ENCODE measurements at places on chromosomes 12 and 14. TPM values are rescaled to one million over a fixed set of nuclear protein-coding genes. Genes with fewer than 3 reads are reported as not detected.
A peak's percentile ranks its signal among the peaks of the same experiment; 100 is the strongest.

DNA sequence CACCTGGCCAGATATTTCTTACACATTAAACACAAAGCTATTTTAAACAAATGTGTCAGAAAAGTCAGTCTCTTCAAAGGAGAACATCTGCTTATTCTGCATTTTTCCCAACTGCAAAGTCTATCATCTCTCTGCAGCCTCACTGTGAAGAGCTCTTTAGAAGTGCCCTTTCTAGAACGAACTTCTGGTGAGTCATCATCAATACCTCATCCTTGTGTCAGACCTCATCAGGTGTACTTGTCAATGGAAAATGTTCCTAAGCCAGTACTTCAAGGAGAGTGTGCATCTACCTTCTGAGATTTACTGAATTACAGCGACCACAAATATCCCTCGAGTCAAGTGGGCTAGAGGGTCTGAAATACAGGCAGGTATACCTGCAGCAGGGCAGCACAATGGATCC, 457.3 kb downstream of the LRIG3 start:
- no peak for DNase-seq

GRCh38 chr12:57242691-57243454, 8.1 kb downstream of the STAC3 start:
- DNase-seq, result peak; percentile 58

NTN4 gene
- polyA plus RNA-seq, result 4.2 TPM

DNA sequence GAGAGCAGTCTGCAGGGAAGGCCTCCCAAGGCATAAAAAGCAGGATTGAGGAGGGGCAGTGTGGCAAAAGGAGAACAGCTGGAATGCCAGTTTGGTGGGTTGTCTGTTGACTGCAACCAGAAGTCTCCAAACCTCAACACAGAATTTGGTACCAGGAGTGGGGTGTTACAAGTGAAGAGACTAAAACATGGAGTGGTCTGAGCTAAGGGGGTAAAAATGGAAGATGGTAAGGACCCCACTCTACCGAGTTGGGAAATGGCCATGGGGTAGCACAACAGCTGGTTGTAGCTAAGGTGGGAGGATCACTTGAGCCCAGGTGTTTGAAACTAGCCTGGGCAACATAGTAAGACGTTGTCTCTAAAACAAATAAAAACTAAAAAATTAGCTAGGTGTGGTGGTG, 17.8 kb upstream of the KLC1 start:
- DNase-seq, result no peak

RBP5 gene
- polyA plus RNA-seq, result not detected

GRCh38 chr14:34053666-34054065, 102.8 kb upstream of the EGLN3 start:
- no peak for DNase-seq

DNA sequence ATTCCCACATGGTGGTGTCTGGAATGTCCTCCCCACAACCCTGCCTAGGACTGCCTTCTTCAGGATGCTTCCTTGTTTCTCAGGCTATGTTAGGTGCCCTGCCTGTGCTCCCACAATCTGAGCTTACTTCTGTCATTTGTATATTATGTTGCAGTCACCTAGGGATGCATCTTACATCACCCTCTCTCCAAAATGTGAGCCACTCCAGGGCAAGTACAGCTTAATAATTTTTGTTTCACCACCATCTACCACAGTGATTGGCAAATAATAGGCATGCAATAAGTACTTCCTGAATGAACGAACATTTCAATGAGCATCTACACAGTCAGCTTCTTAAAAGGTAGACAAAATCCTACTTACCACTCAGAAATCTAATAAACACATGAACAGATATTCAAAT, 37.6 kb downstream of the ZFYVE26 start:
- no peak for DNase-seq

ASCL1 gene
- polyA plus RNA-seq, result not detected

DNA sequence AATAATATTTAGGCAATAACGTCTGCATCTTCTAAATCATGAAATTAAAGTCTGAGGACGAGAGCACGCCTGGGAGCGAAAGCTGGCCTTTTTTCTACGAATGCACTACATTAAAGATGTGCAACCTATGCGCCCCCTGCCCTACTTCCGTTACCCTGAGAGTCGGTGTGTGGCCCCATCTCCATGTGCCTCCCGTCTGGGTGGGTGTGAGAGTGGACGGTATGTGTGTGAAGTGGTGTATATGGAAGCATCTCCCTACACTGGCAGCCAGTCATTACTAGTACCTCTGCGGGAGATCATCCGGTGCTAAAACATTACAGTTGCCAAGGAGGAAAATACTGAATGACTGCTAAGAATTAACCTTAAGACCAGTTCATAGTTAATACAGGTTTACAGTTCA, 19.3 kb downstream of the CKB start:
- no peak for DNase-seq

GRCh38 chr14:49849213-49849847, 3.3 kb downstream of the NEMF start:
- DNase-seq, result no peak

GRCh38 chr12:104055686-104056388, 5.8 kb upstream of the GLT8D2 start:
- no peak for DNase-seq

Data from CD8-positive, alpha-beta memory T cell (primary cell).